H54 (cell line): ENCODE measurements at places on chromosomes 3 and 15.

- no peak for DNase-seq
Measured at GRCh38 chr15:79811406-79812405, 85.1 kb downstream of the MTHFS start.

GRCh38 chr15:68054628-68055223, 611 bp downstream of the PIAS1 start:
- peak; percentile 22 for DNase-seq

DNA sequence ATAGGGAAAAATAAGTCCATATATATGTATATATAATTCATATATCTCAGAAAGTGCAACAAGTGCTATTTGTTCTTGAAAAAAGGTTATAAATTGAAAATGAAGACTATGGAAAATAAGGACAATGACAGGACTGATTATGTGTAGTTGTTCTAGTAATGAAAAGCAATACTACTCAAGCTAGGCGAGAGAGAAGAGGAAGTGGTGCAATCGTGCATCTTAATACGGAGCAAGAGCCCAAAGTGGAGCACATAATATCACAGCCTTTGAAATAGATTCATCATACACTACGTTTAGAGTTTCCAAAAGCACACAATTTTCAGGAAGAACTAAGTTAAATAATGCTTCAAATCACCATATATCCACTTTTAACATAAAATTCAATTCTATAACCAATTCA, 87.9 kb downstream of the ULK4 start:
- DNase-seq = no peak

- DNase-seq = no peak
Measured at GRCh38 chr15:78272316-78272715, 8.0 kb downstream of the DNAJA4 start.

DNA sequence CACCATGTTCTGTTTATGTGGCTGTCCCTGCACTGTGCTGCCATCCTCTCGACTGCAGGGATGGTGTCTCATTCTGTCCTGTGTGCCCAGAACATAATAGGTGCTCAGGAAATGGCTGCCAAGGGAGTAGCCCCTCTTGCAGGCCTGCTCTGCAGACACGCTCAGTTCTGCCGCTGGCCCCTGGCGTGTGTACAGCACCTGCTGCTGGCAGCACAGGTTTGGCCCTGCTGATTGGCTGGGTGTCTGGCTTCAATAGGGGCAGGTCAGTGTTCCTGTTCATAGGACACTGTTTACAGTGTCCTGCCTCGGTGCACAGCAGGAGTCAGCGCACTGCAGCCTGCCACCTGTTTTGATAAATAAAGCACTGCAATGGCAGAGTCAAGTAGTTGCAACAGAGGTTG, 146.9 kb downstream of the DNAJB8 start:
- no peak for DNase-seq

GRCh38 chr3:171811295-171811912, 1.1 kb upstream of the PLD1 start:
- no peak for DNase-seq

- DNase-seq = no peak
Measured at GRCh38 chr3:4980229-4981203, 1.3 kb downstream of the BHLHE40 start.

GRCh38 chr15:99157456-99157855, 52.6 kb downstream of the SYNM start:
- DNase-seq = no peak

GRCh38 chr3:120350401-120350941, 1.3 kb upstream of the LRRC58 start:
- DNase-seq = no peak

DNA sequence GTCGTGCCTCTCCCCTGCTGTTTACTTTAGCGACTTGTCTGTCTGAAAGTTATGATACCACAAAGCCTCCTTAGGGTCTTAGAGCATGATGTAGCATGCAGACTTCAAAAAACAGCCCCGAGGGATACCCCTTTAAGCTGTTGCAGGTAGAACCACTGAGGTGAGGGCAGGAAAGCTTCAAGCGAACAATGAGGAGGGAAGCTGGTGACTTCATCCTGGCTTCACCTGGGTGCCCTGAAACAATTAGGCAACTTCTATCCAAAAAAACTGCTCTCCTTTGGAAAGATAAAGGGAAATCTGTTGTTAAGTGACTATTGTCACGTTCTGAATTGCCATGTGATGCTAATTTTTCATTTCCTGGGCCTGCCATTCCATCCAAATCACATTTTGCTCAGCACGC, 231.6 kb downstream of the SOX2 start:
- no peak for DNase-seq

DNA sequence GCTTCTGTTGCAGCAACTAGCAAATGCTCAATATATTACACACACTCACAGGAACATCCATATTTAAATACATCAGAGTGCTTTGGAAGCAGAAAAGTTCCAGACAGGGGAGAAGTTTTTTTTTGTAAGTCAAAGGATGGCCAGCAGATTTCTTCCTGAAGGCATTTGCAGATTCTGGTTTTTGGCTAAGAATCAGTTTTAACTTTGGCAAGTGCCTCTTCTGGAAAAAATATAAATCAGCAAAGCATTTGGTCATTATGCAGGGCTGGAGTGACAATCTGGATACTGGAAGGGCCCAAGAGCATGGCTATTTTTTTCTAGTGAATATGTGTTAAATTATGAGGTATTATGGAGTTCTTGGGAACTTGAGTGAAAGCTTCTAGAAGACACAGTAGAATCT, 495.3 kb upstream of the ARPP21 start:
- DNase-seq = no peak

GRCh38 chr15:55879181-55879580, 114.2 kb downstream of the NEDD4 start:
- DNase-seq = no peak

- DNase-seq = no peak
Measured at GRCh38 chr3:161217496-161217895, 3.6 kb upstream of the NMD3 start.

- DNase-seq = no peak
Measured at GRCh38 chr15:89329329-89330084, 5.1 kb downstream of the POLG start.

DNA sequence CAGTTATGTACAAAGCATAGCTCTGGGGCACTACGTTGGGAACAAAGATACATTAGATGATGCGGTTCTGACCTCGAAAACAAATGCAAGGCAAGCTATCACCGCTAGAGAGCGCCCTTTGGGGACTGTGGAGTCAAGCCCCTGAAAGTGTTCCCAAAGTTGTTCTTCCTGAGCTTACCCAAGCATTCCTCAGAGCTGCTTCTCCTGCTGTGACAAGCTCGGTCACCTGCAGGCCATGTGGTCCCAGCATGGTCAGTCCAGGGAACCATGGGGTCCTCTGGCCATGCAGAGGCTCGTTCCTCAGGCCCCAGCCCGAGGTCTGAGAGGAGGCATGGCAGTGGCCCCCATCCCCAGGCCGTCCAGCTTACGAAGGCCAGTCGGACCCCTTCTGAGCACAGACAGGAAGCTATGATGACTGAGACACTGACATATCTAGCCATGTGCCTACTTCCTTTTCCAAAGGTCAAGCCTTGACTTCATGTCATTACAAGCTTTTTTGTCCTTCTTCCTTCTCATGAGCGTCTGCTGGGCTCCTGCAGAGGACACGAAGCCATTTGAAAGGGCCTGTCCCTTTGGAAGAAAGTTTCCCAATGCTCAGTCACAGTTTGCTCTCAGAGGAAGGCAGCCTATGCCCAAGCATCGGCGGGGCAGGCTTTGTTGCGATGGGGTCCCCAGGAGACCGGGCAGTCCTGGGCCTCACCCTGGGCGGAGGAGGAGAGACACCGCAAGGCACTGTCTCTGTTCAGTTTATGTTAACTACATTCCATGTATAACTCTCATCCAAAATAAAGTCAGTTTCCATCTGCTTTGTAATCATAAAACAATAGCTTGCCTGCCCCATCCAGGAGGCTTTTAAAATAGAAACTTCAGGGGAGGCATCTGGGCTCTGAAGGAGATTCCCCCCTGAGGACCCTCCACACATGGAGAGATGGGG, 79.3 kb downstream of the ATP10A start:
- no peak for DNase-seq

DNA sequence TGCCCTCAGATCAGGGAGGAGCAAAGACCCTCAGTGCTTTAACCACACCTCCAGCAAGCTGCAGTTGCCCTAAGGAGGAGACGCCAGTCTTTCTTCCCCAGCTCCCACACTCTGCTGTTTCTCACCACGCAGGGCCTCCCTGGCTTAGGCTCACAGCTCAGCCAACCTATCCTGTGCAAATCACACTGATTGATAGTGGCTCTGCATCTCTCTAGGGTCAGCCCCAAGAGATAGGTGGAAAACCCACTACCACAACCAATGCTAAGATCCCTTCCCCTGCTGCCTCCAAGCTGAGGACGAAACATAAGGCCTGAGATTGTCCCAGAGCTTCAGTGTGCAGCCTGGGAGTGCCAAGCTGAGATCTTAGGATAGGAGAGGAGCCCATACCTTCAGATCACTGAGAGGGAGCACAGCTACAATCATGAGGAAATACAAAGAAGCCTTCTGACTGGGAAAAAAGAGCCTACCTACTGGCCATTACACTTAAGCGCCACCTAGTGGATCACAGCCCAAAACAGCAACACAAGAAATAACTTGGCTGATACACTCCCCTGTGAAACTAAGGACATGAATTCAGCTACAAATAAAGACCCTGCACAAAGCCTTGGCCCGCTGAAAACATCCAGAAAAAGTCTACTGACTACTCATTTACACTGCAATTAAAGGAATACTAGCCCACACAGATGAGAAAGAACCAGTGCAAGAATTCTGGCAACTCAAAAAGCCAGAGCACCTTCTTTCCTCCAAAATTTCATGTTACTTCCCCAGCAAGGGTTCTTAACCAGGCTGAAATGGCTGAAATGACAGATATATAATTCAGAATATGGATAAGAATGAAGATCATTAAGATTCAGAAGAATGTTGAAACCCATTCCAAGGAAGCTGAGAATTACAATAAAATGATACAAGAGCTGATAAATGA, 271.5 kb upstream of the DCBLD2 start:
- DNase-seq = peak; percentile 13

GRCh38 chr3:159150180-159150579, 348.3 kb downstream of the MFSD1 start:
- no peak for DNase-seq

DNA sequence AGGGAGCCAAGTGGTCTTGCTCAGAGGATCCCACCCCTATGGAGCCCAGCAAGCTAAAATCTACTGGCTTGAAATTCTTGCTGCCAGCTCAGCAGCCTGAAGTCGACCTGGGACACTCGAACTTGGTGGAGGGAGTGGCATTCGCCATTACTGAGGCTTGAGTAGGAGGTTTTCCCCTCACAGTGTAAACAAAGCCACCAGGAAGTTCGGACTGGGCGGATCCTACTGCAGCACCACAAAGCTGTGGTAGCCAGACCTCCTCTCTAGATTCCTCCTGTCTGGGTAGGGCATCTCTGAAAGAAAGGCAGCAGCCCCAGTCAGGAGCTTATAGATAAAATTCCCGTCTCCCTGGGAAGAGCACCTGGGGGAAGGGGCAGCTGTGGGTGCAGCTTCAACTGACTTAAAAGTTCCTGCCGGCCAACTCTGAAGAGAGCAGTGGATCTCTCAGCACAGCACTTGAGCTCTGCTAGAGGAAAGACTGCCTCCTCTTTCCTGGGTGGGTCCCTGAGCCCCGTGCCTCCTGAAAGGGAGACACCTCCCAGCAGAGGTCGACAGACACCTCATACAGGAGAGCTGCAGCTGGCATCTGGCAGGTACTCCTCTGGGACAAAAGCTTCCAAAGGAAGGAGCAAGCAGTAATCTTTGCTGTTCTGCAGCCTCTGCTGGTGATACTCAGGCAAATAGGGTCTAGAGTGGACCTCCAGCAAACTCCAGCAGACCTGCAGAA, 576.3 kb upstream of the NECTIN3 start:
- DNase-seq = no peak

GRCh38 chr3:140236836-140237501, 302.0 kb downstream of the CLSTN2 start:
- no peak for DNase-seq

- DNase-seq = no peak
Measured at GRCh38 chr15:66112388-66112787, 141.2 kb downstream of the MEGF11 start.

- DNase-seq = no peak
Measured at GRCh38 chr3:37466660-37467359, 292.4 kb upstream of the LRRFIP2 start.

GRCh38 chr3:131690800-131691199, 188.0 kb upstream of the MRPL3 start:
- DNase-seq = no peak

GRCh38 chr3:163890661-163891060, 1187.6 kb downstream of the SI start:
- no peak for DNase-seq

GRCh38 chr3:98763076-98763475, at the start of gene ST3GAL6:
Gene ST3GAL6 (plus strand): TSS chr3:98763340. CDS start chr3:98768441, 5,101 bp downstream.
- DNase-seq = no peak

DNA sequence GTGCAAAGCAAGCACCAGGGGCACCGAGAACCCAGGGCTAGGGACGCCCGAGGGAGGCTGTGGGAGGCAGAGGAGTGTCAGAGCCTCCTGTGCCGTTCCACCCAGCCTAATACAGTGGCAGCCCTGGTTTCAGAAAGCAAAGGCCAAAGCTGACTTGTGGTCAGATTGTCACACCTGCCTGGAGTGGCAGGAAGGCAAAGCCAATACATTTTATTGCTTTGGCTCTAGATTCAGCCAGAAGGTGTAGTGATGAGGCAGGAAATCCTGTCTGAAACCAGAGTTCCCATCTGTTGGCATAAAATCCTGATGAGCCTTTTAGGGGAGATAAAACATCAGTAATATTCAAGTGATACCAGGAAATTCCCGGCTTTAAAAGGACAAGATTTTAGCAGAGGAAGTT, 168.3 kb downstream of the SLCO3A1 start:
- no peak for DNase-seq

- no peak for DNase-seq
Measured at GRCh38 chr15:74868059-74868458, 5.1 kb downstream of the SCAMP2 start.

- peak; percentile 46 for DNase-seq
Measured at GRCh38 chr15:100721758-100722550, 119.6 kb downstream of the ASB7 start.

DNA sequence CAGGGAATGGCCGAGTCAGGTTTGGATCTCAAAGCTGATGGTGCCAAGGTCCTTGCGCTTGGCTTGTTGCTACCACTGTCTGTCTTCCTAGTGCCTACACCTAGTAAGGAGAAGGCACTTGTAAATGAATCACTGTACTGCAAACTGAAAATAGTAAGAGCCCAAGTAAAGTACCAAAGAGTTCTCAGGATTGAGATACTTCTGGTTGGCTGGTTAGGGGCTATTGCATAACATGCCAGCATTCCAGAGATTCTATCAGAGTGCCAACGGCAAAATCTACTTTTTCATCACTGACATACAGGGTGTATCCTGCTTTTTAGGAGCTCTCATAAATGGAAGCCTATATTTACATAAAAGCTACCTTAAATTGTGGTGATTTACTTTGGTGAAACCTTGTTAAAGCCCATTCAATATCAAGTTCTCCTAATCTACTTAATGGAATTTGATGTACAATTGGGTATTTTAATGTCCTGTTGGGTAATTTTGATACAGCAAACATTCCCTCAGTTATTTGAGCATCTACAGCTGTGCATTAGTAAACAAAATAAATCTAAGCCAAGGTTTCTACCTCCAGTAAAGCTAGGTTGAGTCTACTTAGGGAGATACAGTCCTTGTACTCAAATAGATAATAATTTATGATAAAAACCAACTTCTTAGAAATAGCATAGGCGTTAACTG, 30.7 kb upstream of the CHD2 start:
- no peak for DNase-seq

GRCh38 chr3:36969540-36970432, 23.1 kb downstream of the EPM2AIP1 start:
- peak; percentile 68 for DNase-seq
